HS-5 (cell line): ENCODE measurements at places on chromosomes 7 and 10.

GRCh38 chr10:133110609-133111275 lies 23.0 kb downstream of the ADGRA1 start:
- DNase-seq: no peak

DNA sequence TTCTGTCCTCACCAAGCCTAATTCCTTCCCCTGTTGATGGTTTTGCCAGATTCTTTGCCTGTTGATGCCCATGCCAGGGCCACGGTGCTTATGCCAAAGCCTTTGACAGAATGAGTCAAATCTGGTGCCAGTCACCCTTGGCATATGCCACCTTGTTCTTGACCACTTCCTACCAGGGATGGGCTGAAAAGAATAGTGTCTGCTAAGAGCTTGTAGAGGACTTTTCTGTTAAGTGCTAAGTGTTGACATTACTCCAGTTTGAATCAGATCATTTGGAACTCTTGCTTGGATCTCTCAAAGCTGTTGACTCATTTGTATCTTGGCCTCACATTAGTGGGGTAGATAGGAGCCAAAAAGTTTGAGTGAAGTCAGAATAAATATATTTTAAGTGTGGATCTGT lies 661.2 kb downstream of the AUTS2 start:
- DNase-seq: no peak

GRCh38 chr10:31204090-31204489 lies 114.9 kb upstream of the ZEB1 start:
- DNase-seq: no peak

GRCh38 chr7:117791877-117792780 lies 81.1 kb downstream of the CTTNBP2 start:
- no peak for DNase-seq

GRCh38 chr10:21313691-21314090 lies 211.8 kb downstream of the SKIDA1 start:
- DNase-seq: no peak
